ENCODE measurements at places on chromosomes 4 and X.

DNA sequence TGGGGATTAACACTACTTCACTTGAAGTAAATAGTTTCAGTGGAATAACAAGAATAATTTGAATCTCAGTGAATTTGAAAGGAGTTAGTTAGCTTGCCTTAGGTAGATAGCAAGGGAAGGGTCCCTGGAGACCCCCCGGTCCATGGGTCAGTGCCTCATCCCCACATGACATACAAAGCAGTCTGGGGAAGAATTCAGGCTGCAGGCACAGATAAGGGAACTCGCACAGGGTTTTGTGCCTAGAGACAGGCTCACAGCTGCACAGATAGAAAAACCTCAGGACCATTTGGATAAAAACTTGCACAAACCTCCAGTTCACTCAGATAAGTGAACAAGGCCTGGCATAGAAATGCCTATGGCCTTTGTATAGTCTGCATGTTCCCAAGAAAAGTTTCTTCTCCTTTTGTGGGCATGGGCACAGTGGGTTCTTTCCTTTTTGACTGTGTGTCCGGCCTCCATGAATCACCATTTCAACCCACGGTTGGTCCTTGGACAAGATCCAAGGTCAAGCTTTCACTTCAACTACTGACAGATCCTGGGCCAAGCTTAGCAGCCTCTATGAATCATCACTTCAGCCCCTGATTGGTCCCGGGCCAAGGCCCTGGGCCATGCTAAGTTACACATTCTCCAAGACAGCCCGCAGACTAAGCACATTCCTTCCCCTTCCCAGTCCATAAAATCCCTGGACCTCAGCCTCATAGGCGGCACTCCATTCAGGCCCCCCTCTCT lies 108.3 kb upstream of the KLHL4 start:
- no peak for DNase-seq

DNA sequence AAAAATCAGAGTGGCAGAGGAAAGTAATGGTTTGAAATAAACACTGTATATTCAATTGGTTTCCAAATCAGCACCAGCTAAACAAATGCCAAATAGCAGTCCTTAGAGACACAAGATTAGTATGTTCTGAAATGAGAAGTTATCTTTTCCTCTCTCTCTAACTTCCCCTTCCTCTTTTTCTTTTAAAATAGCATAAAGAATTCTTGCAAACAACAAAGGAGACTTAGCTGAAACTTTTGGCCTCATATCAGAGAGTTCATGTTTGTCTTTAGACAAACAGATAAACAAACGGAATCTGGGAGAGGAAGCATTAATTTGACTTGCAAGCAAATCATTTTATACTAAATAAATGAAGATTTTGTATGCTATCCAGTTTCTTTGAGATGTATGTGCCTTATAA lies 399.0 kb downstream of the GBA3 start:
- no peak for DNase-seq

- no peak for DNase-seq
These were observed 23.1 kb upstream of the GPR34 start for GRCh38 chrX:41665686-41666085.

- DNase-seq: no peak
These were observed 87.3 kb downstream of the GPR143 start for GRCh38 chrX:9678215-9678965.

- no peak for DNase-seq
These were observed 15.0 kb upstream of the ELF4 start for GRCh38 chrX:130125091-130125874.

GRCh38 chrX:119501511-119502148 lies 33.4 kb downstream of the SLC25A5 start:
- no peak for DNase-seq

GRCh38 chr4:137621056-137621455 lies 88.8 kb upstream of the PCDH18 start:
- no peak for DNase-seq

DNA sequence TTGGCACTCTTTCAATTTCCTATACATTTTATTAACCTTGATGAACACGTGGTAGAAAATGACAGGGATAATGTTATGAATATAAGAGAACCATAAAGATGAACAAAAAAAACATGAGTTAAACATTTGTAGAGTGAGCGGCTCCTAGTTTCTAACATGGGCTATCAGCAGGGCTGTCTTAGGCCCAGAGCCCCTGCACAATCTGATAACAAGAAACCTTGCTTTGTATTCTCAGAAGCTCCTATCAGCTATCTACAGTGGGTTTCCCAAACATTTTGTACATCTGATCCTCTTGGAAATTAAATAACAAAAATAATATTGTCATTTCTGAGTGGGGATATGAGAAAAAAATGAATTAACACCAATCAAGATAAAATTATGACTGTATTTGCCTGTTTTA lies 10.6 kb upstream of the RBPJ start:
- no peak for DNase-seq

- no peak for DNase-seq
These were observed 5.8 kb downstream of the CPE start for GRCh38 chr4:165384598-165384997.

GRCh38 chr4:10734697-10735096 lies 50.1 kb upstream of the CLNK start:
- DNase-seq: no peak

DNA sequence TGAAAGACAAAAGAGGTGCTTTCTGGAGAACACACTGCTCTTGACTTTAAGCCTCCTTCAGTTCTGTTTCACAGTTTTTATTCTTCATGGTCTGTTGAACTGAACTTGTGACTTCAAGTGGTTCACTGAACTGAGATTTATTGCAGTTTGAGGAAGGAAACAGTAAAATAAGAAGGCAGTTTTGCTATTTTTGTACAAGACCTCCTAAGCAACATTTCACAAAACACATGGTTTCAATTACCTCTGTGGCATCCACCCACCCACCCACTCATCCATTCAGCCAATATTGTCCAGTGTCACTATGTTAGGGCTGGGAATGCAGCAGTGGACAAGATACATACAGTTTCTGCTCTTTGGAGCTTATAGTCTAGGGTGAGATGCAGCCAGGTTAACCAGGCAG lies 131.3 kb downstream of the IL1RAPL2 start:
- no peak for DNase-seq

DNA sequence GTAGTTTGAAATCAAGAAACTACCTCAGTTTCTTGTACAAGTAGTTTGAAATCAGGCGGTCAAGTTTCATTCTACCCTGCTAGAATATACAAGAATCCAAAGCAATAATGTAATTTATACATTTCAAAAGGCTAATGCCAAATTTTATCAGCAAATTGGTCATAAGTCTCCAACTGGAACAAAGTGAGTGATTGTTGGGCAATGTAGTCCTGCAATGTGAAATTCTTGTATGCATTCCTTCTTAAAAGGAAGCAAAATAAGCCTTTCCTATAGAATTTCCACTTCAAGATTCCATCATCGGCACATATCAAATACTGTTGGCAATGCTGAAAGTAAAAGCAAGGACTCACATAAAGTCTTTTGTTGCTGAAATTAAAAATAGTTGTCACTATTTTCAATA lies 334.9 kb downstream of the IL1RAPL1 start:
- DNase-seq: no peak

DNA sequence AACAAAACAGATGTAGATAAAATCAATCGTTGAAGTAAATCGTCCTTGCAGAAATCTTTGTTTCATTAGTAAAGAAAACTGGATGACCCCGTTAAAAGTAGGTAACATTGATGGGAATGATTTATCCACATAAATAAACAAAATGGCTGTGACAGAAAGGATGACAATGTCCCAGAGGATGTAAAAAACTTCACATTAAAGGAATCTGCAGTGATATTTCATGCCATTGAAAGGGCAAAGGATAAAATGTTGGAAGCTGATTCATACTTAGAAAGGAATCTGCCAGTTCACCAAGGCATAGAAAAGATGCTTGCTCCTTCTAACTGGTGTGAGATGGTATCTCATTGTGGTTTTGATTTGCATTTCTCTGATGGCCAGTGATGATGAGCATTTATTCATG lies 24.2 kb upstream of the EPGN start:
- DNase-seq: no peak

Data from activated T-helper 2 cell treated with anti-CD3 and anti-CD28 coated beads, Interferon-gamma antibody, Interleukin-2, Interleukin-4, amounts not matched to agents 10 μg/mL and 5 μg/mL and 100 μg/mL, durations not matched to agents 14 hours and 24 hours and 36 hours (primary cell).